Stimulated activated CD4-positive, alpha-beta T cell treated with anti-CD3 and anti-CD28 coated beads, Interleukin-12 subunit alpha, Interleukin-12 subunit beta, amount 100 ng/mL, for 24 hours (primary cell): ENCODE measurements at places on chromosomes 2 and 18.

DNA sequence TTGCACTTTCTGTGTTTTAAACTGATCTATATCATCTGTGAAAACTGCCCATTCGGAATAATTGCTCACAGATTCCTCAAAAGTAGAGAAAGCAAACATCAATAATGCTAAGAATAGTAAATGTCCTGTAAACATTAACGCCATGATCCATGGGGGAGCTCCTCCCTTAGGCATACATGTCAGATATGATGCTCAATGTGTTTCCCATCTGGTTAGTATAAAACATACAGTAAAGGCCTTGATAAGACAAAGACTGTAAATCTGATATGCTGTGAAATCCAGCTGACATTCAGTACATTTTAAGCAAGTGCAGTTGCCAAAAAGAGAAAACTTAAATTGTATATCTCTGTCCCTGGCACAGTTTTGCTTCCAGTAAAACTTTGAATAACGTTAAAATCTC, 2.1 kb downstream of the DSEL start:
- no peak for DNase-seq

DNA sequence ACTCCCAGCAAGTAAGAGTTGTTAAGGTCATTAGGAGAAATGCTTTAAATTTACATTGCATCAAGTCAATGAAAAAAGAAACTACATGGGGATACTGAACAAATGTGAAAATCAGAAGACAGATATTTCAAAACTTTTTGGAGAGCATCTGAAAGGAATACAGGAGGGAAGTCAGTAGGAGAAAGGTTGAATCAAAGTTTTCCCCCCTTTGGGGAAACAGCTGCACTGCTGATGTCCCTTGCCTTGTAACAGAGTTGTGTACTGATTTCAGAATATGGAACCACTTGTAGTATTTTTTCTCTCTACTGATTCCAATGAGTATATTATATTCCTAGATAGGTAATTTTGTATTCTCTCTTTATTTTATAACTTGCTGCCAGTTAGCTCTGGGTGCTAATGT, 592.5 kb upstream of the ZEB2 start:
- no peak for DNase-seq

DNA sequence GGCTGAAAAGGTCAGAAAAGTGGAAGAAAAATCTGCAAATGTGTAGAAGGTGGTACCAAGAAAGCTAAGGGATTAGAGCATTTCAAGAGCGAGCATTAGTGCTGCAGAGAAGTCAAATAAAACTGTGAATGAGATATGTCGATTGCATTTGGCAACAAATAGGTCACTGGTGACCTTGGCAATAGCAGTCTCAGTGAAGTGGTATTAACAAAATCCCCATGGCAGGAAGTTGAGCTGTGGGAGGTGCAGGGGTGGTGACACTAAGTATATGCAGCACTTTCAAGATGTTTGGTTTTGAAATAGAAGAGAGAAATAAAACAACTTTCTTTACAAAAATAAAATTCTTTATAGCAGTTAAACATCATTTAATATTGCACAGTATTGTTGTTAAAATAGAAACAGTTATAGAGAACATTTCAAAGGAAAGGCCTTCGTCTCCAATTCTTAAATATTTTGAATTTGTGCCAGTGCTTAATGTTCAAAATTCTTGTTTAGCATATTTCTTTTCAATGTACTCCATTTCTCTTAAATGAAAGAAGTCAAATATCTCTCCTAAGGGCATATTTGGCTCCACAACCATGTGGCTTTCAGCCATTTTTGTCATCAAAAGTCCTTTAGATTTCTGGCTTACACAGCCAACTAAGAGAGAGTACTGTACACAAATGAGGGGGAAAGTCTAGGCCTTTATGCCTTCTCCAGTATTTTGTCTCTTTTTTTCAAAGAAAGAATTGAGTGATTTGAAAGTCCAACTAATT, 443.0 kb upstream of the MMADHC start:
- no peak for DNase-seq

DNA sequence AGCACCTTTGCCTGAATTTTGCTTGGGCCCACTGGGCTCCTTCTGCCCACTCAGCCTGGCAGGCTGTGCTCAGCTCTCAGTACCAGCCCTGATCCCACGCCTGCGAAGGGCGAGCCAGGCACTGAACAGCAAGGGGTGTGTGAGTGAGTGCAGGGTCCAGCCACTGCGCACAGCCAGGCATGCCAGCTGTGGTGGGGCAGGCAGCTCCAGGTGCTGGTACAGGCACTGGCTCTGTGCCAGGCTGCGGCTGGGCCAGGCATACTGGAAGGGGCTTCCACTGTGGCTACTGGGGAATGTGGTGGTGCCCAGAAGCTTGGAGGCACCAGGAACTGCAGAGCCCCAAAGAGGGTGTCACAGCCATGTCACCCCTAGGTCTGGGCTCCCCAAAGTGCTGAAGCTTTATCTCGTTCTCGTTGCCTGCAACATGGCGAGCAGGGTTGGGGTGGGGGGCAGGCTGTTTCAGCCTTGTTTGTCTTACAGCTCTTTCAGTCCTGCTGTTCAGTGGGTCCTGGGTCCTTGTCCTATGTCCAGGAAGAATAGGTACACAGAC, 8.8 kb downstream of the DYSF start:
- no peak for DNase-seq

- DNase-seq, result no peak
Measured at GRCh38 chr2:127166231-127166860, 53.8 kb downstream of the CYP27C1 start.

DNA sequence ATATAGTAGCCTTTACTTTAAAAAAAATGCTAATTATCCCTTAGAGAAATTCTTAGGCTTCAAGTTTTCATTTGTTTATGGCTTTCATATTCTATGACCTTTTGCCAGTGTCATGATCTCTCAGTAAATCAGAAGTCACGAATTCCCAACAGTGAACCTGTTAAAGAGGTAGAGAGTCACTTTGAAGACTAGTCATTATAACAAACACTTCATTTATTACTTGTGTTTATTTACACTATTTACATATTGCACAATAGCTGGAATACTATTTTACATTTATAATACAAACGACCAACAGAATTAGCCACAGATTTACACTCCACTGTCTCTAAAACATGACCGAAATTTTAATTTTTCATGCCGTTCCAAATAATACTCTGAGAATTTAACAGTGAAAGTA, 8.5 kb downstream of the ALKAL2 start:
- no peak for DNase-seq

DNA sequence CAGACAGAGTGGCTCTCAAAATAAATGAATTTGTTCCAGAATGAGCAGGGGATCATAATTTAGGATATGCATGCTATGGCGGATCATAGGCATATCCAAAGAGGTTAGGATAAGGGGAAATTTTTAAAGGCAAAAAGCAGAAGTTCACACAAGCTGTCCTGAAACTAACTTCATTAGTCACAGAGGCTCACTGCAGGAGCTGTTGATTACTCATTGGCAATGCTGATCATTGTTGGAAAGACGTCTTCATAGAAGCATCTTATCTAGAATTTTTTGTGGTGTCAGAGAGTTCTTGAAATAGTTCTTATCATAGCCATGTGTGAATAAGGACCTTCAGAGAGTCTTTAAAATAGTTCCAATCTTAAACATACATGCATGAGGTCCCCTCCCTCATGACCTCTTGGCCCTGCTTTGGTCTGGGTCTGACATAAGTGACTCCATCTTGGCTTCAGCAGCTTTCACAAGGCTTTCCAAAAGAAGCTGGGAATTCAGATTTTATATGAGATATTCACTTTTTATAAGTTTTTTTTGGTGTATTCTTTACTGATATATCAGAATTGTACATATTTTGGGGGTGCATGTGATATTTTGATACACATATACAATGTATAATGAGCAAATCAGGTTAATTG, 7.5 kb upstream of the CCDC195 start:
- no peak for DNase-seq

DNA sequence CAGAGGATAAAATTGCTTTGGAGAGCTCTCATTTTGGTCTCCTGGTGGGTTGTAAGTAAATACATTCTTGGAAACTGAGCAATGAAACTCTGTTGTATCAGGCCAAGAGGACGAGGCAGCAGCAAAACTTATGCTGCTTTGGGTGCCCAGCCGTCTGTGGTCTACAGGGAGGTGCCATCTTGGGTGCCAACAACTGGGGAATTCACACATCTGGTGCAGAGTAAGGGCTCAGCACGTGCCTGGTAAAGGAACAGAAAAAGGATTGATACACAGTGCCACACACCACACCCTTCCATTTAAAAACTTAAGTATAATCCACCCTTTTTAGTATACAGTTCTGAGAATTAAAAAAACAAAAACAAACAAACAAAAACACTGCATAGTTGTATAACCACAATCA, 221.9 kb downstream of the TSN start:
- DNase-seq, result no peak
